ENCODE measurements at places on chromosomes 1 and 21.

DNA sequence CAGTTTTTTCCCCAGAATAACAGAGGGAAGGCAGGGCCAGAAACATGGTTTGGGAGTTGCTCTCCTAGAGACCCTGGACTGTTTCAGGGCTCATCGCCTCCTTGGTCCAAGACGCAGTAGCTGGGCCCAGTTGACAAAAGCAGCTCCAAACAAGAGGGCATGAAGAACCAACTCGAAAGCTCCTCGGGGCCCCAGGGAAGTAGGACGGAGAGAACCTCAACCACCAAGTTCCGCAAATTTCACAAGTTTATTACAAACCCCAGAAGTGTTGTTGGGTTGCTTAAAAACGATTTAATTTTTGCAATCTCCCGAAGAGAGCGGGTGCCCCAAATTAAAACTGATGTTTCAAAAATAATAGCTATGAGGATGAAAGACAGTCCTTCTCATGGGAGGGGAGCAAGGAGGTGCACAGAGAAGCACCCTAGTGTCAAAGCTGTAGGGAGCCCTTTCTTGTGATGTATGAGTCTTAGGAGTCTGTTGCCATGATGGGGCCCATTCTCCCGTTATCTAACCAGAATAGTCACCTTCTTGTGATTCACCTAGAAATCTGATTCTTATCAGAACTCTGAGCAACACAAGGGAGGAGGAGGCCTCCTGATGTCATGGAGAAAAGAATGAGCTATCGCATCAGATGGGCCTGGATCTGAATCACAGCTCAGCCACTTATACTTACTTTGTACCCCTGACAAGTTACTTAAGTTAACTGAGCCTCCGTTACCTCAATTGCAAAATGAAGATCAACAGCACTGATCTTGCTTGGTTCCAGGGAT lies 165.7 kb upstream of the IRF2BP2 start:
- no peak for DNase-seq

DNA sequence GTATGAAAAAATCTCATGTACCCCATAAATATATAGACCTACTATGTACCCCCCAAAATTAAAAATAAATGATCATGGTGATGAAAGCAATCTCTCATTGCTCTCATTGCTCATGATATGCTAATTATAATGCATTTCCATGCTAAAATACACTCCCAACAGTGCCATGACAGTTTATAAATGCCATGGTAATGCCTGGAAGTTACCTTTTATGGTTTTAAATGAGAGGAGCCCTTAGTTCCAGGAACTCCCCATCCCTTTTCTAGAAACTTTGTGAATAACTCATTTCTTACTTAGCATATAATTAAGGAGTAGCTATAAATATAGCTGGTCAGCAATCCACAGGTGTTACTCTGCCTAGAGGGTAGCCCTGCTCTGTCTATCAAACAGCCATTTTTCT lies 166.1 kb upstream of the RGS18 start:
- DNase-seq = no peak

- DNase-seq = no peak
These were observed 56.9 kb downstream of the TBCE start for GRCh38 chr1:235424092-235424491.

DNA sequence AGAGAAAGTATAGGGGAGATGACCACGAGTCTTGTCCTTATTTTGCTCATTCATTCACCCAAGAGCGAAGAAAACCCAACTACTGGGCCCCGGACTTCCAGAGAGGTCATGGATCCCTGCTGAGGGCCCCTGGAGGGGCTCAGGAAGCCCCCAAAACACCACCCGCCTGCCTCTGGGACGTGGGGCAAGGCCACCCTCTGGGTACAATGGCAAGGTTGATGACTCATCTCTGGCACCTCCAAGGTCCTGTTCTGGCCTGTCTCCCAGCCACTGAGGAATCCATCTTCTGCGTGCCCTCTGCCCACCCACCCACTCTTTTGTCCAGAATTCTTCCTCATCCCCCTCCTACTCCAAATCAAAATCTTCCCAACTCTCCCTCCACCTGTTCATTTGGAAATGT lies 21.3 kb upstream of the PRDM15 start:
- DNase-seq = no peak

DNA sequence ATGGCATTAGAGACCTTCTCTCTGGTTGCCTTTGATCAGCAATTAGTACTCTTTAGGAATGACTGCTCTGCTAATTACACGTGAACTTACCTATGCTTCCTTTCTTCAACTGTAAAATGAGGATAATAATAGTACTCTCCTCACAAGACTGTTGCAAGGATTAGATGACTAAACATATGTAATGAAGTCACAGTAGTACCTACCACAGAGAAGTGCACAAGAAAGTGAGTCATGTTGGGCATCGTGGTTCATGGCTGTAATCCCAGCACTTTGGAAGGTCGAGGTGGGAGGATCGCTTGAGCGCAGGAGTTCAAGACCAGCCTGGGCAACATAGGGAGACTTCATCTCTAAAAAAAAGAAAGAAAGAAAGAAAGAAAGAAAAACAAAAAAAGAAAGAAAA lies 68.1 kb upstream of the AK4 start:
- no peak for DNase-seq

- peak; percentile 92 for DNase-seq
These were observed 518.6 kb upstream of the ZP4 start for GRCh38 chr1:238409191-238409850.

DNA sequence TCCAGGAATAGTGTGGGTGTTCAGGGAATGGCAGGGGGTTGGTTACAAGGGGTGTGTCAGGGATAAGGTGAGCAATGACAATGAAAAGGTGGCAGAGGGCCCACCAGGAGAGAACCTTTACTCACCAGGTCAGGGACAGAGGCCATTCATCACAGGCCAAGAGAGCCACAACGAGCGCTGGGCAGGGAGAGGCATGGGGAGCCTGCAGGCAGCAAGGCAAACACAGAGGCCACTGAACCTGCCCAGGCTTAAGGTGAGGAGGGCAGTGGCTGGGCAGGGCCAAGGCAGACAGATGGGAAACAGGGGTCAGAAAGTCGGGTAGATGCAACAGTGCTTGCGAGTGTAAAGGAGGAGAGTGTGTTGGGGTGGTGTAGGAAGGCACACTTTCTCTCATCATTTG lies 28.3 kb upstream of the MYBPHL start:
- DNase-seq = no peak
